ENCODE measurements at places on chromosomes 2 and 18. TPM values are rescaled to one million over a fixed set of nuclear protein-coding genes. Genes with fewer than 3 reads are reported as not detected.

- DNase-seq: no peak
Observed at GRCh38 chr2:40435426-40436092, 16.3 kb downstream of the SLC8A1 start.

Gene GKN2
- total RNA-seq: not detected

Gene TMEM18
- 21.5 TPM for total RNA-seq

DNA sequence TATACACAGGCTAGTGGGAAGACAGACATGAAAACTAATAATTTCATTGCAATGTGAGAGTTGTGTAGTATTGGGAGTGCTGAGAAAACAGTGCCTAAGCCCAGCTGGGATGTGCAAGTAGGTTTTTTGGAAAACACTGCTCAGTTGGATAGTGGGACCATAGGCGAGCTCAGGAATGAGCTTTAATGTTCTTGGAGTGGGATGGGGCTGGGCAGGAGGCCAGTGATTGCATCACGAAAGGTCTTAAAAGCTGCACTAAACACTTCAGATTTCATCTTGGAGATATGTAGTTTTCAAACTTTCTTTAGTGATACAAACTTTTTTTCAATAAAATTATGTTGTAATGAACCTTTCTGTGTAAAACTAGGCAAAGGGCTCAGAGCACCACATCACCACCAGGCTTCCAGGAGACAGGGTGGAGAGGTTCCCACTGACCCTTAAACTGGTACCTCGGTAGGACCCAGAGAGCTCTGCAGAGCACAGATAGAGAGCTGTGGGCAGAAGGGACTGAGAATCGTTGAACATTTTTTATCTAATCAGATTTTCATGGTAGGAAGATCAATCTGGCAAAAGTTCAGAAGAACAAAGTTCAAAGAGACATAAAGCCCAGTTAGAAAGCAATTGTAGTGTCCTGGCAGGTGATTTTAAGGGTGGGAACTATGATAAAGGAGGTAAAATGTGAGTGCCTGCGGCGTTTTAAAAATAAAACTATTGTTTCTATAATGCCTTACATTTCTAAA, 176.2 kb downstream of the TRABD2A start:
- no peak for DNase-seq

Gene CD8A
- total RNA-seq: 99.8 TPM

Gene MORN2
- 3.3 TPM for total RNA-seq

Gene LRRFIP1
- 128 TPM for total RNA-seq

Gene PKDCC
- 60.8 TPM for total RNA-seq

Gene GATA6
- 52.2 TPM for total RNA-seq

Gene TMEM169
- total RNA-seq: 0.76 TPM

DNA sequence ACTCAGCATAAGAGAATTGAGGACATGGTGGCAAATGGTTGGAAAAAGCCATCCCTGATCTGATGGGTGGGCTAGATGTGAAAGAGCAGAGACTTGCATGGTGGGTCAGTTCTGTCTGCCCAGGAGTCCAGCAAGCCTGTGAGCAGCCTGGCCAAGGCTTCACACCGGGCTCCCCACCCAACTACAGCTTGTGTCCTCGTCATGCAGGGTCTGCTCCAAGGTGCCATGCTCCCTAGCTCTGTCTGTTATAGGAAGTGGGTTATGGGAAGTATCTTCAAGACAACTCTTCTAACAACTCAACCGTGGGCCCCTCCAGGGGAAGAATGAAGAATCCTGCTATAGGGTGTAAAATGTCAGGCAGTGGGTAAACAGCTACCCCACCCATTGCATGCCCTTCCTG, 97.4 kb downstream of the ADD2 start:
- DNase-seq: peak; percentile 33

GRCh38 chr18:47288741-47289140, 37.3 kb upstream of the SKOR2 start:
- no peak for DNase-seq

DNA sequence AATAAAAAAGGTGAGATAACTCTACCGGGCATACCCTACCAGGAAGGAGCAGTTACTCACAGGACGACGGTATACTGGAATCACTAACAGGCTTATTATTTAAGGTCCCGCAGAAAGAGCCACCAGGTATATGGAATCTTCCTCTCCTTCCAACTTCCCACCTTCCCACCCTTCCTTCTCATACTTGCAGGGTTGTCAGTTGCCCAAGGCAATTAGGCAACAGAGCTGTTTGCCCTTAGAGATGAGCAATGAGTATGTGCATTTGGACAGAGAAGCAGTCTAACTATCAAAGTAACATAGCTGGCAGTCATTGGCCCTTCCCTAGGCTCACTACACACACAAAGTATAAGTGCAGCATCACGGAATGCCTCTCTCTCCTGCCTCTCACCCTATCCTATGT, 32.1 kb upstream of the EVA1A start:
- no peak for DNase-seq

Gene ASNSD1
- total RNA-seq: 38.8 TPM

Gene FN1
- total RNA-seq: 41.9 TPM

- DNase-seq: no peak
Observed at GRCh38 chr2:30990671-30991070, 147.6 kb downstream of the GALNT14 start.

Gene CXCR1
- 48.4 TPM for total RNA-seq

DNA sequence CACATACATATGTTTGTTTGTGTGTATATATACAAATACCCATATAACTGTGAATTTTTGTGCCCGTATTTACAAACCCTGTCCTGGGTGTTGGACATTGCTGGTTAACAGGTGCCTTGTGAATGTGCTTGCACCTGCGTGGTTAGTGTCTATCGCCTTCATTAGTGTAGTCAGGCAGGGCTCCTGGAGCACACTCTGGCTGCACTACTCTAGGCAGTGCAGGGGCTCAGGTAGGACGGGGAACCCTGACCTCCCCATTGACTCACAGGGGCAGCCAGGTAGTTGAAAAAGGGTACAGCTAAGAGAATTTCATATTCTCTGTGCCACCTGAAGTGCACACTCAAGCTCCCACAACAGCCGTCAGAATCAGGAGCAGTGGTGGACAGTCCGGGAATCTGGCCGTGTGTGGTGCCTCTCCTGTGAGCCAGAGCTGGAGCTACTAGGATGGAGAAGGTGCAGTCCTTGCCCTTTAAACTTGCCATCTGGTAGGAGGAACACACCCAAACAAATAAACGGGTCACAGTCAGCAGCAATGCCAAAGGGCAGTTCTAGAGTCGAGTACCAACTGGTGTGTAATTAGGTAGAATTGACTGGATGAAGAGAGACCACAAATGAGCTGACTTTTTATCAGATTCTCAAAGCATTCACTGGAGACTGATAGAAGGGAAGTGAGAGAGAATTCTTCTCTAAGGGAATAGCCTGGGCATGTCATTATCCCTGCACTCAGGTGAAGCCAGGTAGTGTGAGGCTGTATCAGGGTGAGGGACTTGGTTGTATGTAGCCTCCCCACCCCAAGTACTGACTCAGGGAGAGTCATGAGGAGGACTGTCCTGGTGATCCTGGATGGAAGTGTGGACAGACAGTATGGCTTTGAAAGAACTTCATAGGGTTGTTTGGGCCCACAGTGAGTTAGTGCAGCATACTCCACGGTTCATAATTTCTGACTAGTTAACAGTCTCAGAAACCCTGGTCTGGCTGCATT, 44.1 kb downstream of the FARP2 start:
- DNase-seq: no peak

- DNase-seq: no peak
Observed at GRCh38 chr2:189534854-189535832, 45.4 kb downstream of the SLC40A1 start.

GRCh38 chr2:99572373-99573164, 82.8 kb upstream of the REV1 start:
- DNase-seq: no peak

Gene B3GNT7
- 17.5 TPM for total RNA-seq

DNA sequence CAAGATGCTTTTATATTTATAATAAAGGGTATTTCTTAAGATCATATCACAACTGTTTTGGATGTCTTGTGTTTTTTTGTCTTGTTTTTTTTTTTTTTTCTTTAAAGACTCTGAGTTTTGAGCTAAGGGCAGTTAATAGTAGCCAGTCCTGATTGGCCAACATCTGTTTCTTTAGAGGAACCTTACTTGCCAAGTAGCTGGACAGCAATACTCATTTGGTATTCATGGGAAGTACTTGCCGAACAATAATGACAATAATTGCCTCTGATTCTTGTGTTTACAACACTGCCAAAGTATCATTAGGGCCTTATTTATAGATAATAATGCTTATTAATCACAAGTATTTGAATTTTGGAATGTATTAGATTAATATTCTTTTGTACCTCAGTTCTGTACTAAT, 17.1 kb upstream of the POU3F3 start:
- no peak for DNase-seq

DNA sequence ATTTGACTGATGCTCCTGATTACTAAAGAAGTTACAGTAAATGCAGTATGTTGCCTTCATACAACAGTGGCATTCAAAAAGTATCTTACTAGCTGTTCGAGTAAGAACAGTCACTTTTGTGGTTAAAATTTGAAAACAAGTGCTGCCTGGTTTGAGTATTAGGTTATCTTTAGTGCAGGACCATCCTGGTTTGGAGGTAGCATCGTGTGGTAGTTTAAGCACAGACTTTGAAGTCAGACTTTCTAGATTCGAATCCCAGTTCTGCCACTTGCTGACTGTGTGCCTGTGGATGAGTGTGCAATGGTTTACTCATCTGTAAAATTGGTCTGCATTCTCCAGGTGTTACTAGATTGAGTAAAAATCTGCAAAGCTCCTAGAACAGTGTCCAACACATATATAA, 96.8 kb downstream of the SGPP2 start:
- DNase-seq: no peak

Gene UGT1A5
- not detected for total RNA-seq

GRCh38 chr2:210035679-210036078, 33.2 kb downstream of the RPE start:
- no peak for DNase-seq

Gene ZNF532
- 59.2 TPM for total RNA-seq

GRCh38 chr2:85312404-85312803, 15.4 kb downstream of the TGOLN2 start:
- no peak for DNase-seq

DNA sequence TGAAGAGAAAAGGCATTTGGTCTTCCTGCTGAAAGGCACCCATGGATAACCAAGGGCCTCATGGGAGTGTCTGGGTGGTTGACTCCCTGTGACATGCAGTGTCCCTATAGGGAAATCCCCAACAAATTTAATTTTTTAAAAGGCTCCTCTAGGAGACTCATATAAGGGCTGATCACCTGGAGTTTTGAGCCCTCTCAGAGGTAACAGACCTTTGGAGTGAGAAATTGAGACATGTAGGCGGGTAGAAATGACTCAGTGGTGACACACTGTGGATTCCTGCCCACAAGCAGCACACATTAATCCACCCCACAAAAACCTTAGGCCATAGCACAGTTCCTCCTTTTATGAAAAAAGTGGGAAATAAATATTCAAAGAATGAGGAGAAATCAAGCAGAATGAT, 557.0 kb upstream of the CNTNAP5 start:
- no peak for DNase-seq

DNA sequence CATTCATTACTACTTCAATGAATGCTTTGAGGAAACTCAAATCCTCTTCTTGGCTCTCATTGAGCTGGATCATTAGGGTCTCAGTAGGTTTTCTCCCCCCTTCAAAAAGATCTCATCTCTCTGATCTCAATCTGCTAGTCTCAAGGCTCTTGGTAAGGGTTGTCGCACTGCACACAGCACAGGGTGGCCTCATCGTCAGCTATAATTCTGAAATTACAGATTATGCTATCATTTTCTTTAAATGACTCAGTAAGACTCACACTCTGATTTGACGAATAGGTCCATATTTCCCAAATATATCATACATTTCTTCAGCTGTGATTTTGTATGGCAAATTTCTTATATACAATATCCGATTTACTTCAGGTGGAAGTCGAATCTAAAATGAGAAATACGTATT, 2.3 kb downstream of the SF3B6 start:
- DNase-seq: no peak

DNA sequence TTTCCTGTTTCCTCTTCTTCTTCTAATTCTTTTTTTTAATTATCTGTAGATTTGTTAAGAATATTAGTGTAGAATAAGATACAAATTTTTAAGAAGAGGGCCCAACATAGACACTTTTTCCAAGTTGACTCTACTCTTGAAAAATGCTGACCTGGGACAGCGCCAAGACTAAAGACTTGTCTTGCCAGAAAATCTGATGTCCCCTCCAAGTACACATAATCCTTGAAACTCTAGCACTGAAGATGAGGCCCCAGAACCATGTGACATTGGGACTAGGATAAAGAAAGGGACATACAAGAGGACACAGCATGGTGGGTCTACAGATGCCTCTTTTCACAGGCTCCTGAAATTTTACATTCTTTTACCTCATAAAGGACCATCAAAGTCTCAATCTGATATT, 271.6 kb upstream of the SESTD1 start:
- DNase-seq: no peak

DNA sequence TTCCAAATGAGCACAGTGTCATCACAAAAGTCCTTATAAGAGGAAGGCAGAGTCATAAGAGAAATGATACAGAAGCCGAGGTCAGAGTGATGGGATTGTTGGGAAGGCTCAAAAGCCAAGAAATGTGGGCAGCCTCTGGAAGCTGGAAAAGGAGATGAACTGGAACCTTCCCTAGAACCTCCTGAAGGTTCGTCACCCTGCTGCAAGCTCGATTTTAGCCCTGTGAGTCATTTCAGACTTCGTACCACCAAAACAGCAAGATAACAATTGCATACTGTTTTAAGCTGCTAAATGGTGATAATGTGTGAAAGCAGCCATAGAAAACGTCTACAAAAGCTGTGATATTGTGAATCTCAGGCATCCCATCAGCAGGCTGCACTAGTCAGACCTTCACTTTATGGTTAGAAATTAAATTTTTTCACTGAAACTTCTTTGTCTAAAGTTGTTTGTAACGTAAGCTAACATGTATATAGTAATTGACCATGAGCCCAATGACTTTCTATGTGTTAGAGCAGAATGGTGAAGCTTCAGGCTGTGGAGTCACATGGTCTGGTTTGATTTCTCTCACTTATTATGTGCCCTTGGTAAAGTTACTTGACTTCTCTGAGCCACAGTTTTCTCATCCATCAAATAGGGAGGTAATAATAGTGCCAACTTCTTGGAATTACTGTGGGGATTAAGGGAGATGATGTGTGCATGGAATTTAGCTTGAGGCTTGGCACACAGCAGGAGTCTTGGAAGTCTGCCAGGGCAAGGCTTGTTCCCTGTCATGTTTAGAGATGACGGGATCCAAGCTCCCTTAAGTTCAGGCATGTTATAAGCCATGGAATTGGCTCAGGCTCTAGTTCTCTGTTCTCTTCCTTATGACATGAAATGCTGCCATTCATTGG, 132.0 kb upstream of the CCDC195 start:
- DNase-seq: no peak

Gene ARHGAP25
- total RNA-seq: 150 TPM
